Neural crest cell (in vitro differentiated cells): ENCODE measurements at places on chromosomes 13 and 19. TPM values are rescaled to one million over a fixed set of nuclear protein-coding genes. Genes with fewer than 3 reads are reported as not detected.

The PDS5B gene
- total RNA-seq: 82.4 and 86.8 TPM in 2 replicates

The RFPL4A gene
- total RNA-seq: not detected in 2 replicates

The DAND5 gene
- not detected in 2 replicates for total RNA-seq

The STX10 gene
- total RNA-seq: 60.6 and 60.7 TPM in 2 replicates

The FXYD7 gene
- total RNA-seq: 1.1 and 1.4 TPM in 2 replicates

The KLHL1 gene
- 0.23 TPM in 1 of 2 replicates, not detected in the other for total RNA-seq

The VAV1 gene
- total RNA-seq: not detected in 2 replicates

The SLC25A41 gene
- total RNA-seq: 1.2 and 1.6 TPM in 2 replicates

The LDLR gene
- 141 and 152 TPM in 2 replicates for total RNA-seq

The NCAN gene
- total RNA-seq: 12.3 and 13.8 TPM in 2 replicates

DNA sequence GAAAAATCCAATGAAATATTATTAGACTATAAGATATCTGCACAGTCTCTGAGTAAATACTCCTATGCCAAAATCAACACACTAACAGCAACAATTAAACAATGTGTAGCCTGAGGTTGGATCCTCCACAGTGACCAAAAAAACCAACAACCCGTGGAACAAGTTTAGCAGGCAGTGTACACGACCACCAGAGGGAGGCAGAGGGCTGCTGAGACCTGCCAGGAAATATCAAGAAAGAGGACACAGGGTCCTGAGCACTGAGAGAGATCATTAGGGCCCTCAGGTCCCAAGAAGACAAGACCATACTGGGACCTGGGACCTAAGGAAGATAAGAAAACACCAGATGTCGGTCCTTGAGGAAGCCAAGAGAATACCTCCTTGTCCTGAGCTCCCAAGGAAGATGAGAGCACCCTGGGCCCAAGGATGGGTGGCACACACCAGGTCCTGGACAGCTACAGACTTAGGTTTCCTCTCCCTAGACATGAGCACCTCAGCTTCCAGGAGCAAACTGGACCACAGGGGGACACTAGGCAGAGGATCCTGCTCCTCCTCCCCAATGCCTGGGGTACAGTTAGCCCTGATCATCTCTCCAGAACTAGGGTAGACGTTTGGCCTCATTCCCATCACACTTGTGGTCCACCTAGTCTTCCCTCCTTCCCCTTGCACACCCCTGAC is 822 bp upstream of the ZNF274 start:
- peak; percentile 16 for DNase-seq

DNA sequence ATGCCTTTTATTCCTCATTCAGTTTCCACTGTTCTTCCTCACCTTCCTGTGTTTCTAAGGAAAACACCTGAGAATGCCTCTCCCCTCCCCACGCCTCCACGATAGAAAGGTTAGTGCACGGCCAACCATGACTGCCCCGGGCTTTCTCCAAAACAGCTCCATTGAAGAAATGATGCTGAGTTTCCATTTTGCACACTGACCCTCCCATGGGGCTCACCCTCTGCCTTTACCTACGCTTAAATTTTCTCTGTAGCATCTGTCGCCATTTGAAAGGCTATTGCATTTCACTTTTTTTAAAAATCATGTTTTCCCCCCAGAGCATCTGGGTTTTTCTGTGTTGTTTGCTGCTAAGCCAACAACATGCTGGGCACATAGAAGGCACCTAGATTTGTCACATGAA is 48.2 kb downstream of the ABCC4 start:
- no peak for DNase-seq

GRCh38 chr19:29376855-29377354 is 148.9 kb upstream of the VSTM2B start:
- no peak for DNase-seq

DNA sequence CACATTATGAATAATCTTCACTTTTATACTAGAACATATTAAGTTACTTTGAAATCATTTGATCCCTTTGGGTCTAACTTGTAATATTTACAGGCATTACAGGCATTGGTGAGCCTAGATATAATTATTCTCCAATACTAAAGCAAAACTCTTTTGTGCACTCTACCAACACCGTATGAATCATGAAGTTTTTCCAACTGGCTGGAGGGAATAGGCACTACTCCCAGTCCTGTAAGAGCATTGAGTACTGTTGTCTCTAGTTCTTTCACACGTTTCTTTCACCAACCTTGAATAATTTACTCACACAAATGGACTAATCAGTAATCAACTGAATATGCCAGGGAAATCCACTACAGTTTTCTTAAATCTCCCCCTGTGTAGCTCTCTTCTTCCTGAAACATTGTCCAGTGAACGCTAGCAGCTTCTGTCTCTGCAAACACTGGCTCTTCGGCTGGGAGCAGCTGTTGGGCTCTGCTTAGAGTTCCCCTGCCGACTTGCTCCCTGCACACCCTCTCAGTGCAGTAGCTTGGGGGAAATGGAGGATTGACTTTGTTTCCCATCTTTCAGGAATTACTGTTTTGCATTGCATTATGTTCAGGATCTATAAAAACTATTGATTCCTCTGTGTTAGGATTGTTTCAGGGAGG is 476.7 kb downstream of the RFC3 start:
- DNase-seq: no peak

DNA sequence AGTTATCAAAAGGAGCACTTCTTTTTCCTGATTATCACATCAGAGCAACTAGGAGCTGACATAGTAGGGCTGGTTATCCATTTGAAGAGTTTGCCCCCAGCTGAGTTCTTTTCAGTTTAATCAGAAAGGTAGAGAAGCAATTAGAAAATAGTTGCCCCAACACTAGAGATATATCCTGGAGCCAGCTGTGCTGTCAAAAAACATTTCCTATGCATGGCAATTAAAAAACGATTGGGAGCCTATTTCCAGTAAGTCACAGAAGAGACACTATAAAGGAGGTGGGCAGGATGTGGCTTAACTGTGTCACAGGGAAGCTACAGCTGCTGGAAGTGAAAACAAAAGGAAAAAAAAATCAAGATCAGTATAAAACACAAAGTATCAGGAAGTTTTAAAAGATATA is 155.7 kb upstream of the SLITRK1 start:
- DNase-seq: no peak

DNA sequence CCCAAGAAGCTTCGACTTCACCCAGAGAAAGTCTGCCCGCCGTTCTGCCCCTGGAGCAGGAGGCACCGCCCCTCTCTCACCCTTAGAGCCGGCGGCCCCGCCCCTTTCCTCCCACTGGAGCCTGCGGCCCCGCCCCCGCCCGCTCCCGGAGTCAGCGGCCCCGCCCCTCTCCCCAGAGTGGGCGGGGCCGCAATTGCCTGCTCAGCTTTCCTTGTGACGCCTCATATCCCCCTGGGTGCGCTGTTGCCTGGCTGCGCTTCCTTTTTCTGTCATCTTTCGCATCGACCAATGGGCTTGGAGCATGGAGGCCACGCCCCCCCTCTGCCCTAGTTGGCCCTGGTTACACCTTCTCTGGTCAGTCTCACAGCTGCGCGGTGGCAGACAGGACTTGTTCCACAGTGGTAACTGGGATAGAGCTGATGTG is 38.2 kb upstream of the ZNF492 start:
- DNase-seq: no peak

DNA sequence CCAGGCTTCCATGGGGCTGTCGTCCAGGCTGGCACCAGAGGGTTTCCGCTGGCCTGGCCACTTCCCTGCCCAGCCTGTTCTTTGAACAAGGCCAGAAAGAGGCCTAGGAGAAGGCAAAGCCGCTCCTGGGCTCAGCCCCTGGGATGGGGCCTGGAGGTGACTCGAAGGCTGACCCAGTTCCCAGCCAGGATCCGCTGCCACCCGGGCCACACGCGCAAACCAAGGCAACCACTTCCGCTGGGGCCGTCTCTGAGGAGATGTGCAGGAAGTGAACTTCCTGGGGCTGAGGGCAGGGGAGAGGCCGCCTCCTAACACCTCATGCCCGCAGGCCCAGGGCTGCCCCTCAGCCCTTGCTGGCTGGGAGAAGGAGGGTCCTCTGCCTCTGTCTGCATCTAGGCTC is 15.2 kb downstream of the PLEKHF1 start:
- DNase-seq: no peak

DNA sequence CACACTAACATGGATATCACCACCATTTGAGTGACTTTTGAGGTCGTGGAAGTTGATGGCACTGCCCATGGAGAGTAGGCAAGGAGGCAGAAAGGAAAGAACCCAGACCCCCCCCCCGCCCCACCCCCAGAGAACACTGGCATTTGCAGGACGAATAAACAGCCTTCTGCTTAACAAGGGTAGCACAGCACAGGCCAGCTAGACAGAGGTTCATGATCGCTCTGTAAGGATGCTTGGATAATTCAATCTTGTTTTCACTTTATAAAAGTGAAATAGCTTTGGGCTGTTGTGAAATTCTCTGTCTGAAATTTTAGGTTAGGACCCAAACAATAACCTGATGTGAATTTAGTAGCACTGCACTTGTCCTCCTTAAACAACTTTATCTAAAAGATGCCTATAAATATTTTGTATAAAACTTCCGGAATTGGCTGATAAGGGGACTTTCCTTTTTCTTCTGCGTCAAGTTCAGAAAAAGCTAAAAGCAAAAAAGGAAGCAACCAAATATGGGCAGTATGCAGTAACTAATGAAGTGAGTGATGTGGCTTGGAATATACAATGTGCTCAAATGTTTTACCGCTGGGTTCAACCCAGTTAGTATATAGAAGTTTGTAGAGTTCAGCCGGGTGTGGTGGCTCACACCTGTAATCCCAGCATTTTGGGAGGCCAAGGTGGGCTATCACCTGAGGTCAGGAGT is 163.7 kb downstream of the SHISA2 start:
- DNase-seq: no peak

GRCh38 chr19:3768015-3768747 is 3.8 kb downstream of the RAX2 start:
- DNase-seq: no peak

DNA sequence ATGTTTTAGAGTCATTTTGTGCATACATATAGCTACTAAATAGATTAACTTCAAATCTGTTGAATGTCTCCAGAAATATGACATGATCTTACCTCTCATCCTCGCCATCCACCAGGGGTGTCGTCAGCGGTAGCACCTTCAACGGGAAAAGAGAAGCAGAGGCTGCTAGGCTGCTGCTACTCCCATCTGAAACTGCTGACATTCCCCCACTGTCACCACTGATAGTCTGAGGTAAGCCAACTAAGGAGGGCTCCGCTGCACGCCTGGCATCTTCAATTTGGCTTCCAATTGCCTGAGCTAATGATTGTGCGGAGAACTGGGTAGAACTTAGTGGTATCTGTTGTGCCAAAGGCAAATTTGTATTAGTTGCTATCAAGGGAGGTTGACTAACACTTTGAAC is 3.1 kb downstream of the TSC22D1 start:
- DNase-seq: no peak

DNA sequence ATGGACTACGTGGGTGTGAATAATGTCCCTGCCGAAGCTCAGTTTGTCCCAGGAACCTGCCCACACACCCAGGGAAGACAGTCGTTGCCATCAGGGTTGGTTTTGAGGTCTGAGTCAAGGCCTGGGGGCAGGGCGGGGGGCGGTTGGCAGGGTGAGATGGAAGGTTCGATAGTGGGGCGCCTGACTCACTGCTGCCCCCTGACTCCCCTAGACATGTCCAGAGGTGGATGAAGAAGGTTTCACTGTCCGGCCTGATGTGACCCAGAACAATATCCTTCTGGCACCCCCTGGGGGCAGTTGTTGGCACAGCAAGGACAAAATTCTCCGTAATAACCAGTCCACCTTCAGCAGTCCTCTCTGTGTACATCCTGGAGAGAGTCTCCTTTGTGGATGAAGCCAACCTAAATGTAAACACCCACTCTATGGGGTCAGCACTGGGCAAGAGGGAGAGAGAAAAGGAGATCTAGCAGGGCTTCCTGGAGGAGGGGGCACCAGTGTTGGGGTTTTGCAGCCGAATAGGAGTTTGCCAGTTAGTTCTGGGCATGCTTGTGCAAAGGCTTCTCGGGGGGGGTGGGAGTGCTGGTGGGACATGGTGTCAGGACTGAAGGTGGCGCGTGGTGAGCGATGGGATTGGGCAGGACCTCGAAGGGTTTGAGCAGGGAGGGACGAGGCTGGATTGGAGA is 19.6 kb upstream of the B3GNT3 start:
- DNase-seq: peak; percentile 81

DNA sequence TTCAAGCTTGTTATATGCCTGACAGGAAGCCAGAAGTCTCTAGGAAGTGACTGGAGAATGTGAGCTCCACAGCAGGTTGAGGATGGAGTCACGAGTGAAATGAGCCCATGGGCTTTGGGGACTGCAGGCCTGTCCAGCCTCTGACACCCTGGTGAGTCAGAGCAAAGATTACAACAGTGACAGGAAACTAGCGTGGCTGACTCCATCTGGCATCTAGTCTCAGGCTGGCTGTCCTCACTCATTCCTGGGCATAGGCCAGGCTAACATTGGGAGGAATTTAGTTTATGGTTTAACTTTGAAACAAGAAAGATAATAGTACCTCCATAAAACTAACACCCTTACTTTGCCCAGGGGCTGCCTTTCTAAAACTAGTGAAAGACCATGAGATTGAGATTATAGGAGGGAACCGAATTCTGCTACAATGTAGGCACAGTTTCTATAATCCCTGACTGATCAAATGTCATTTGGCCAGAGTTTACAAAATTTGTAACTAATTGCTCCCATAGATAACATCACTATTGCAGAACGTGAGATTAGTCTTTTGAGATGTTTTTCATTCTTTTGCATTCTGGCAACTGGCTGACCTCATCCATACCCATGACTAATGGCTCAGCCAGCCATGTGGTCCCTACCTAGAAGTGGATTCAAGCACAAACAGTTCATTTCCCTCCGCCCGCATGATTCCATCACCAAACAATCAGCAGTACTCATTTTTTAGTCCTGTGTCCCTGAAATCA is 28.4 kb downstream of the PSG1 start:
- no peak for DNase-seq

GRCh38 chr13:23687614-23688013 is 117.4 kb downstream of the TNFRSF19 start:
- DNase-seq: no peak

DNA sequence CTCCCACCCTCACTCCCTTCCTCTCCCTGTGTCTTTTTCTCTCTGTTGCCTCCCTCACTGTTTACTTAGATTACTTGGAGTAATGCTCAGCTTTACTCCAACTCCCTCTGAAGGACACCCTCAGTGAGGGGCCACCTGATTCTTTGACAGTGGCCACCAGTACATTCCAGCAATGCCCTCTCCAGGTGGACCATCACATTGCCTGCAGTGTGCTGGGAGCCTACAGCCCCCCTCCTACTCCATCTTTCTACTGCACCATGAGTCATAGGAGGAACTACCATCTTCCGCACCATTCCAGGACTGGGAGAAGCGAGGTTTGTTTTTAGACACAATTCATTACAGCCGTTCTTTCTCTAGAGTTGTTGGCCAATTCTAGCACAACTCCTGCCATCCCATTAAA is 96.6 kb upstream of the POSTN start:
- DNase-seq: no peak

DNA sequence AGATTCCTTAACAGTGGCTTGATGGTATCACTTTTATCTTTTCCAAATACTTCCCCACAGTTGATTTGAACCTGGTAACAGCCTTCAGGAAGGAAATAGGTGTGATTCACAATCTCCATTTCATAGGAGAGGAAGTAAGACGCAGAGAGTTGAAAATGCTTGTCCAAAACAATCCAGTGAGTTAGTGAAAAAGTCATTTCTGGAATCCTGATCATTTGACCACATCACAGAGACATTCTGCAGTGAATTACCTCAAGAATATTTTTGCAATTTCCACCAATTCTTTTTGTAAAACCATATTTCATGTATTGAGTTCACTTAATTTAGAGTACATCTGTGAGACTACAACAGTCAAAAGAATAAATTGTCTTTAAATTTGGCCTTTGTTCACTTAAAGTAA is 292.8 kb downstream of the DCLK1 start:
- no peak for DNase-seq
